RWPE2 (cell line): ENCODE measurements at places on chromosomes 3 and 15.
A peak's percentile ranks its signal among the peaks of the same experiment; 100 is the strongest.

DNA sequence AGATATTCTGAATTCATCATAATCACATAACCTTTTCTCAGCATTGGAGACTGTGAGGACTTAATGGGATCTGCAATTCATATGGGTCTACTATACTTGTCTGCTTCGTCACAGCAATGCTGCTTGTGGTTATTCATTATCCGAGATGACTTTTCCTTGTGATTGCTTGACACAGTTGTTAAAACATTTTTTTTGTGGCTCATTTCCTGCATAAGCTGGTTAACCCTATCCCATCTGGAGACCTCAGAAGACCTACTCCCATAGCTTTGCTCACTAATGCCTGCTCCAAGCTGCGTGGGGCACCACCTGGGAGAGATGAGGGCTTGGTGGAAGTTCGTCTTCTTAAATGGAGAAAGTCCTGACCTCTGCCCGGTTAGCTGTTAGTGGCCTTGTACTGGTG lies 360.8 kb downstream of the CHST2 start:
- DNase-seq: no peak

- no peak for DNase-seq
These were observed 18.3 kb upstream of the PKM start for GRCh38 chr15:72249142-72249810.

- no peak for DNase-seq
These were observed 657 bp downstream of the PATL2 start for GRCh38 chr15:44710236-44711095.

- no peak for DNase-seq
These were observed 236.4 kb downstream of the CDIN1 start for GRCh38 chr15:36815786-36816185.

- no peak for DNase-seq
These were observed 15.6 kb downstream of the THBS1 start for GRCh38 chr15:39596358-39597051.

- no peak for DNase-seq
These were observed 286.0 kb downstream of the WDR72 start for GRCh38 chr15:53473435-53473834.

GRCh38 chr15:51991141-51991540 lies 19.6 kb upstream of the LEO1 start:
- no peak for DNase-seq

GRCh38 chr3:159030886-159031679 lies 229.2 kb downstream of the MFSD1 start:
- no peak for DNase-seq

- DNase-seq: no peak
These were observed 11.4 kb upstream of the RASGRF1 start for GRCh38 chr15:79101866-79102581.

- no peak for DNase-seq
These were observed 507.0 kb upstream of the TPRG1 start for GRCh38 chr3:188664795-188665194.

GRCh38 chr15:42825599-42825998 lies 88.7 kb upstream of the CDAN1 start:
- no peak for DNase-seq

GRCh38 chr15:41437448-41437847 lies 20.6 kb downstream of the RTF1 start:
- no peak for DNase-seq

GRCh38 chr3:195731356-195731905 lies 10.7 kb downstream of the MUC20 start:
- no peak for DNase-seq

DNA sequence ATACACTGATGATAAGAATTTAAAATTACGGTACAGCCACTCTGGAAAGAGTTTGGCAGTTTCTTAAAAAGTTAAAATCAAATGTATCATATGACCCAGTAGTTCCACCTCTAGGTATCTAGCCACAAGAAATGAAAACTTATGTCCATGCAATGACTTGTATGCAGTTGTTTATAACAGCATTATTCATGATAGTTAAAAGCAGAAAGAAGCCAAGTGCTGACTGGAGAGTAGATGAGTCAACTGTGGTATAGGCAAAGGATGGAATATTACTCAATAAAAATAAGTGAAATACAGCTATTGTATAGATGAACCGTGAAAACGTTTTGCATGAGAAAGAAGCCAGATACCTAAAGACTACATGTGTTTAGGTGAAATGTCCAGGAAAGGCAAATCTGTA lies 14.8 kb downstream of the GPR87 start:
- no peak for DNase-seq

DNA sequence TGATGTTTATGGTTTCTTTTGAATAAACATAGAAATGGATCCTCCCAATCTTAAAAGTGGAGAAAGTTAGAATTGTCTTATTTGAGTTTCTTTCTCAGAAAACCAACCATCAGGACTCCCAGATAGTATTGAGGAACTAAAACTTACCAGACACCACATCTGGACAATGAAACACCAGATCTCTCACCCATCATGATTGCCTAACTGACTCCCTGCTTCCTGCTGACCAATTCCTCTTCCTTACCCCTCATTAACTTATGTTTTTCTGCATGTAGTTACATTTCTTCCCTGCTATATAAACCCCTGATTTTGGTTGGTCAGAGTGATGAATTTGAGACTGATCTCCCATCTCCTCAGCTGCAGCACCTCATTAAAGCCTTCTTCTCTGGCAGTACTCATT lies 242.0 kb upstream of the SETMAR start:
- no peak for DNase-seq

DNA sequence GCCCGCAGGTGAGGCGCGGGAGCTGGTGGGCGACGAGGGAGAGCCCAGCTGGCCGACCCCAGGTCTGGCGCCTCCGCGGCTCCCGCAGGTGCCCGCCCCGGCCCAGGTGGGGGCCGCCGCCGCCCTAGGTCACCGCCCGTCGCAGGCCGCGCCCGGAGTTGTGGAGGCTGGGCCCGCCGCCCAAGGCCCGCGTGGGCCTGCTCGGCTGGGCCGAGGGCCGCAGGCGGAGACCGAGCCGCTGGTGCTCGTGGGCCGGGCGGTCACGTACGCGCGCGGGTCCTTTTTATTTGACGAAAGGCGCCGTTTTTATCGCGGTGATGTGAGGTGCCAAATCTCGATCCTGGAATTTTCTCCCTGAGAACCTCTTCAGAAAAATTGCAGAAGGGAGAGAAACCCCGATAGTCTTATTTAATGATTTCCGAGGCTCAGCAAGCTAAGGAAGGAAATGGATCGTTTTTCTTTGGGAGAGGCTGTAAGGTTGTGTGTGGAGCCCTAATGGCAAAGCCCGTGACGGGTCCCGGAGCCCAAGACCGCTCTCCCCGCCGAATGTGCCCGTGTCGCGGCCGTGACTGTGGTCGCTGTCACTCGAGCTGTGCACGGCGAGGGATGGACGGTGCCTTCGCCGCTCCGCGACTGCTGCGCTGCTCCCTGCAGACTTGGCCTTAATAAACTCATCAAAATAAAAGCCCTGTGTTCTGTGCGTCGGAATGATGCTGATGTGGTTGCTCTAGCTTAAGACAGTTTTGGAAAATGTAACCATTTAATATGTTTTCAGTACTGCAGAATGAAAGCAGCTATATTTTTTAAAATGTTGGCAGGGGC lies 612 bp downstream of the APPL1 start:
- no peak for DNase-seq

DNA sequence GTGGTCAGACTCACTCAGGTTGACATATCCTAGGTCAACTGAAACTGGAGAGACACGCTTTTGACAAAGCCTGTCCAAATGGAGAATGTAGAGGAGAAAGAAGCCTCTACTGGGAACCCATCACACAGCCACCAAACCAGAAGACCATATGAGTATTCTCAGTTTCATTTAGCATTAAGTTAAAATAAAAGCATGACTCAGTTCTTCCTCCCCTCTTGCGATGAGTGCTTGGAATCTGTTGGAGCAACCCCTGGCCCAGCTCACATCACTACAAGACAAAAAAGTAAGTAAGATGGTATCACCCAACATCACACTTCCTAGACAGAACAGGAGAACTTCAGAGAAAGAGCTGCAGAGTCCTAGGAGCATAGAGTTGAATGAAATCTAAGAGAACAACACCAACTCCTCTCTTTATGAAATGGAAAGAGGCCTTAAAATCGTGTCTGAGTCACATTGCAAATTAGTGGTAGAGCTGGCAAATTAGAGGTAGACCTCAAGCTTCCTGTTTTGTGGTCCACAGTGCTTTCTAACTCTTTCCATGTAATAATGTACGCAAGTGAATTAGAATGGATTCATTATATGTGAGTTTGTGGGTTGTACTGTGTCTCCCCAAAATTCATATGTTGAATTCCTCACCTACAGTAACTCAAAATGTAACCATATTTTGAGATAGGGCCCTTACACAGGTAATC lies 51.2 kb downstream of the FGF12 start:
- DNase-seq: no peak

- no peak for DNase-seq
These were observed 22.3 kb downstream of the PLXNB1 start for GRCh38 chr3:48407542-48408099.

DNA sequence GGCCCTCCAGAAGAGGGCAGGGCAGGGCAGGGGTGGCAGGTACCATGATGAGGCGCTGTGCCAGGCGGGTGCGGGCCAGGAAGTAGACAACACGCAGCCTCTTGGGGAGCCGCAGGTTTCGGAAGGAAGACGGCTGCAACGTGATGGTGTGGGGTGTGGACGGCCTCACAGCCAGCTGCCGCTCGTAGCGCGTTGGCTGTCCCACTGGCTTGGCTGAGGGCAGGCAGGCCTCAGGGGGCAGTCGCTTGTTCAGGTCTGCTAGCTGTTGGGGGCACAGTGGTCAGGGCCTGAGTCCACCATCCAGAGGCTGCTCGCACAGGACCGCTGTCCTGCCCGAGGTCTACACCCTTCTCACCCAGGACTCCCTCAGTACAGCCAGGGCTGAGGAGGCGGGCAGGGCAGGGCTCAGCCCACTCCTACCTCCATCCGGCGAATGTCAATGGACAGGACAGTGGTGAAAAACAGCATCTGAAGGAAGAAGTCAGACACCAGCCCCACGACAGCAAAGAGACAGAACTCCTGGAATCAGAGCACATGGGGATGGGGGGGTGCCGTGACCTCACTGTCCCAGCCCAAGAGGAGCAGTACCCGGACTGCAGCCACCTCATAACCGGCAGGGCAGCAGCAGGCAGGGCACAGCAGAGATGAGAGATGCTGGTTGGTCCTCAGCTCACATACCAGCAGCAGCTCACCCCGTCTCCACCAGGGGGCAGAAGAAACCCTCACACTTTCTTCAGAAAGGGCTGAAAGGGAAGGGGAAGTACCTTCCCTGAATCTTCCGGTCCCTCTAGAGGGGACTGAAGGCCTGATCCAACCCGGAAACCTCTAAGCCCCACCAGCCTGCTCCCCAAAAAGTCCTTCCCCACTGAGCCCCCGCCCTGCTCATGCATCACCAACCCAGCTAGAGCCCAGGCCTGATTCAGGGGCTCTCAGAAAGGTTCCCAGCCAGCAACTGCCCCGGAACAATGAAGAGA lies 40.0 kb downstream of the PTPN23 start:
- DNase-seq: peak; percentile 70

GRCh38 chr3:16550305-16550675 lies 36.8 kb upstream of the RFTN1 start:
- no peak for DNase-seq

GRCh38 chr15:100111125-100112060 lies 230.4 kb downstream of the ADAMTS17 start:
- peak; percentile 84 for DNase-seq

DNA sequence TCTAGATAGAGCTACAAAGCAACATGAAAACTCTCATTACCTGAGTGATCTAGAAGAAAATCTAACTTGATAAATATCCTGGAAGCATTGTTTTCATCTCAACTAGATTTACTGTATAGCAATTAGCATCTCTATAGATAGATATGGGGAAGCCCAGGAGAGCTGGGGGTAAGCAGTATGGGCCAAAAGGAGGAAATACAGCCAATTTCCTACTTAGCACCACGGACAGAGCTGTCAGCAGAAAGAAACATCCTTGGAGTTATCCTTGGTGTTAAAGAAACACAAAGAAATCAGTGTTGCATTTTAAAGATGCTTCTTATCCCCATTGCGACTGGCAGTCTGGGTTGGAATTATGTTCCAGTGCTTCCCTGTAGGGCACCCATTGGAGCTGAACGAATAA lies 126.2 kb downstream of the TIGIT start:
- DNase-seq: no peak

GRCh38 chr3:43363621-43364266 lies 77.4 kb downstream of the SNRK start:
- no peak for DNase-seq

GRCh38 chr3:71907996-71908395 lies 123.0 kb upstream of the PROK2 start:
- no peak for DNase-seq

DNA sequence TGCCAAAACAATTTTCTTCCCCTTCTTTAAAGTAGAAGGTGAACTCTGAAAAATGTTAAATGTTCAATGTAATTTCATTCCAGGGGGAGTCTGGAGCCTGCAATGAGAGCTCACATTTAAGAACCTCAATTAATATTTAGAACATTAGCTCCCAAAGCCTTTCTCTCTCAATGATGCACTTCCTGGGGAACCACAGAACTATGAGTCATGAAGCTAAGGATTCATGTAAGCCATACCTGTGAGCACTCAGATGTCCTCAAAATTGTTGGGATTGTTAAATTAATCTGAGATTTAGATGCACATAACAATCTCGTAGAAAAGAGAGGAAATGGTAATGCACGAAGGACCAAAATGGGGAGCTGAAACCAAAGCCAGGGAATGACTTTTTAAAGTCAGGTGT lies 244.2 kb upstream of the LRIG1 start:
- no peak for DNase-seq

- DNase-seq: no peak
These were observed 253.2 kb upstream of the LRTM1 start for GRCh38 chr3:55180936-55181535.

DNA sequence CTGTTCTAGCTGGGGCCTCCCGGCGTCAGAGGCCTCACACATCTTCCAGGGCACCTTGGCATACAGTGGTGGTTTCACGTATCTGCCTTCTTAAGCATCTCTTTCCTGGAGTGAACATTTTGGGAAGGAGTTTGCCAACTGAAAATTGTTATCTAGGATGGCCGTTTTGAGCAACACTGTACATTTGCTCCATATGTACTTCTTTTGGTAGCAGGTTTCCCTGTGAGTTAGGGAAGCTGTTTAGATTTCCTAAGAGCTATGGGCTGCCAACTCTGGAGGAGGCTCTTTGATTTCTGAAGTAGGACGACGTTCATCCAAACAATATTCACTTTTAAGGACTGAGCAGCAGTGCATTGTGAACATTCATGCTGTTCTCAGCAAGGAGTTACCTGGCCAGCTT lies 665.9 kb downstream of the SQOR start:
- no peak for DNase-seq

- no peak for DNase-seq
These were observed 140.2 kb upstream of the RBMS3 start for GRCh38 chr3:29140666-29141065.

- DNase-seq: no peak
These were observed 84.6 kb upstream of the EIF1B start for GRCh38 chr3:40224796-40225515.

GRCh38 chr3:173653781-173654180 lies 256.2 kb downstream of the NLGN1 start:
- no peak for DNase-seq
